ENCODE measurements at places on chromosomes 5 and 9.

GRCh38 chr9:6764523-6764922 is 6.8 kb downstream of the KDM4C start:
- DNase-seq = no peak

DNA sequence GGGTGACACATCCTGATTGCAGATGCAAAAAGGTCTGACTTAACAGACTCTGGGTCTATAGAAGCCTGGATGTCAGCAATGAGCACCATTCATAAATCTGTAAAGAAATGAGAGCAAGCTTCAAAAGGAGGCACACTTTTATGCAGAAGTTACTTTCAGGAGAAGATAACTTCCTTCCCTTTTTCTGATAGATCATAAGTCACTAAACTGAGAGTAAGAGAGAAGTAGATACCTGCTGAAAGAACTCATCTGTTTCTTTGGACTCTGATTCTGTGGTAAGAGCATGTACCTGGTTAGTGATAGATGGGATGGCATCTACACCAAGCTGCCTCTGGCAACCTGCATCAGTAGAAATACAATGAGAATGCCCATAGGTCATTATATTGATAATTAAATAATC is 525.6 kb downstream of the CETN3 start:
- DNase-seq = no peak

- no peak for DNase-seq
Observed at GRCh38 chr9:127567730-127568617, 44.1 kb upstream of the STXBP1 start.

- no peak for DNase-seq
Observed at GRCh38 chr9:77896938-77897667, 134.5 kb downstream of the GNAQ start.

DNA sequence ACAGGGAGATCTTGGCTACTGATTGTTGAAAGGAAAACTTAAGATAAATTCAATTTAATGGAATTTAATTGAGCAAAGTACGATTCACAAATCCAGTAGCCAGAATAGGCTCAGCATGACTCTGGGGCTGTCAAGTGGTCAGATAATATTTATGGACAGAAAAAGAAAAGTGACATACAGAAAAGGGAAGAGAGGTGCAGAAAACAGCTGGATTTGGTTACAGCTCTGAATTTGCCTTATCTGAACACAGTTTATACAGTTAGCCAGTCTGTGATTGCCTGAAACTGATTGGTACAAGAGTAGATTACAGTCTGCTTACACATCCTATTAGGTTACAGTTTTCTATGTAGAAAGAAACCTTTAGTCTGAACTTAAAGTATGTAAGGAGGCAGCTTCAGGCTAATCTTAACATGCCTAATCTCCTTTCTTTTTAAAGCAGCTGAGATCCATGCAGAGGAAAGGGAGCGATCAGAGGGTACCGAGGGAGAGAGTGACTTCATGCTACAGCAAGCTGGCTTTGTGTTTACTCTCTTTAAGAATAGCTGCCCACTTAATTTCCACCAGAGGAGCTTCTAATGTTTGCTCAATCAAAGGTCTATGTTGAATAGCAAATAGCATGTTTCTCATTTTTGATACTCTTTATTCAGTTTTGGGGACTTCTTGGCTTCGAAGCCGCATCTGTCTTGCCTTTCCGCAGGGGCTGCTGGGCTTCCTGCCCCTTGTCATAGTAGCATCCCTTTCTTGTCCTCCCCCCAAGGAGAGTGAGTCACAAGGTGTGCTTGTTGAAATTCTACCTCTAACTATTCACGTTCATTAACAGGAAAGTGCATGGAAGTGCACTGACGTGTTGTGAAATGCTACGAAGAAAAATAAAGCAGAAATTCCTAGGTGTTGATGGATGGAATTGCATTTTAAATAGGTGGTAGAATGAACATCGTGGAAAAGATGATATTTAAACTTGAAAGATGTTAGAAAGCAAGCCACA is 761.2 kb downstream of the TAF11L14 start:
- DNase-seq = no peak

- peak; percentile 70 for DNase-seq
Observed at GRCh38 chr5:96651047-96651446, 11.1 kb upstream of the CAST start.

DNA sequence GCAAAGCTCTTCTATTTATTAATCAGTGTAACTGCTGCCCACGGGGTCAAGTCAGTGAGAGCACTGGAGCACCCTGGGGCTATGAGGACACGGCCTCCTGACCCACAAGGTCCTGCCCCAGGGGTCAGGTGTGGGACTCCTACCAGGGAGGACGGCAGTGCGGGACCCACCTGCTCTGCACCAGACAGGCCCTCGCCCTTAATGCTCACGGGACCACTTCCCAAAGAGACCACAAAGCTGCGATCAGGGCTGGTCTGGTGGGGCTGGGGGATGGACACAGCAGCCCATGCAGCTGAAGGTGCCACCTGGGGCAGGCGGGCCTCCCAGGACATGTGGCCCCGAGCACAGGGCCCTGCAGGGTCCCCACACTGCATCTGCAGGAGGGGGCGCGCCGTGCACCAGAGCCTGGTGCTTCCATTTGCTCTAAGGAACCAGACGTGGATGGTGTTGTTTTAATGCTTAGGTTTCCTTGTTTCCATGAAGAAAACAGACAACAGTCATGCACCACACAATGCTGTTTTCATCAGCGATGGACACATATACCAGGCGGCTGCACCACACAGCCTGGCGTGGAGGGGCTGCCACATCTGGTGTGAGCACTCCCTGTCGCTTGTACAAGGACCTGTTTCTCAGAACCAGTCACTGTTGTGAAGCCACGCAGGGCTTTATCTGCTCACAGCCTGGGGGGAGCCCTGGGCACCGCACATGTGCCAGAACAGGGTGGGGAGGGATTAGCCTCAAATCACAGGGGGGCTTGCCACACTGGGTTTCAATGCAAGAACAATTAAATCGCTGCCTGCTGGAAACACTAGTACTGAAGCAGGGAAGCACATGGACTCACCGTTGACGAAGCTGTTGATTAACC is 22.6 kb downstream of the CLPTM1L start:
- DNase-seq = no peak

- DNase-seq = peak; percentile 2
Observed at GRCh38 chr5:39624268-39624886, 199.6 kb upstream of the DAB2 start.

Measured in suppressor macrophage treated with lipopolysaccharide for 4 hours (primary cell).